CD4-positive, CD25-positive, alpha-beta regulatory T cell (primary cell): ENCODE measurements at places on chromosomes 4 and X. TPM values are rescaled to one million over a fixed set of nuclear protein-coding genes. Genes with fewer than 3 reads are reported as not detected.
A peak's percentile ranks its signal among the peaks of the same experiment; 100 is the strongest.

- DNase-seq, result no peak
Observed at GRCh38 chrX:16778545-16778944, 7.7 kb upstream of the TXLNG start.

DNA sequence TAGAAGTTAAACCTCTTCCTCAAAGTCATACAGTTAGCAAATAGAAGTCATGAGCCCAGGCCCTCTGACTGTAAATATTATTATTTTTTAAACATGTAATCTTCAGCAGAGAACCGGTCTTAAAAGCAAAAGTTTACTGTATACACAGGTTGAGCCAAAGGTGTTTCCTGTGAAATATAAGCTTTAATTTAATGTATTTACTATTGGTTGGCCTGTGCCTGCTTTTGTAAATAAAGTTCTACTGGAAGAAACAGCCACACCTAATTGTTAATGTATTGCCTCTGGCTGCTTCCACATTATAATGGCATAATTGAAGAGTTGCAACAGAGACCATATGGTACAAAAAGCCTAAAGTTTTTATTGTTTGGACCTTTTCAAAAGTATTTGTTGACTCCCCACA lies 61.0 kb upstream of the PRDM8 start:
- no peak for DNase-seq

- DNase-seq, result no peak
Observed at GRCh38 chr4:40857956-40858355, 108.2 kb downstream of the NSUN7 start.

- no peak for DNase-seq
Observed at GRCh38 chrX:70354716-70355115, 64.8 kb downstream of the KIF4A start.

DNA sequence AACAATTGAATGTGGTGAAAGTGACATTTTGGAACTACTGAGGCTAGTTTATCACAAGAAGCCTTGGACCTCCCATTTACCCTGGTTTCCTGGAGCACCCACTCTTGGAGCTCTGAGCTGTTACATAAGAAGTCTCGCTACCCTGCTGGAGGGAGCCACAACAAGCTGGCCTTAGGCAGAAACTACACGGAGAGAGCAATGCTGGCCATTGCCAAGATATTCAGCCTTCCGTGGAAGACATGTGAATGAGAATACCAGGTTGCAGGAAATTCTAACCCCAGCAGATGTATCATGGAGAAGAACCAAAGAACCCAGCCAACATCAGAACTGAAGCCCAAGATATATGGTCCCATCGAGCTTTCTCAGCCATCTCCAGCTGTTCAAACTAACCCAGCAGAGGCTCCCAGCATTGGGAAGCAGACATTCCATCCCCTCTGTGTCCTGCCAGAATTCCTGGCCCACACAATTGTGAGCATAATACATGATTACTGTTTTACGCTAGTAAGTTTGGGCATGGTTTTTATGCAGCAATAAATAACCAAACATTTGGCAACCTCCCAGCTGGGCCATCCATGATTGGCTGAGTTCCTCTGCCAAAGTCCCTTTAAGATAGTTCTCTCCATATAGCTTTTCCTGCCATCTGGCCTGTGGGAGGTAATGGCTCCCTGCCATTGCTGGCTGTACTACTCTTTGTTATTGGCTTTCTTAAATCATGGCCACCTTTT lies 17.9 kb upstream of the PDE5A start:
- no peak for DNase-seq

DNA sequence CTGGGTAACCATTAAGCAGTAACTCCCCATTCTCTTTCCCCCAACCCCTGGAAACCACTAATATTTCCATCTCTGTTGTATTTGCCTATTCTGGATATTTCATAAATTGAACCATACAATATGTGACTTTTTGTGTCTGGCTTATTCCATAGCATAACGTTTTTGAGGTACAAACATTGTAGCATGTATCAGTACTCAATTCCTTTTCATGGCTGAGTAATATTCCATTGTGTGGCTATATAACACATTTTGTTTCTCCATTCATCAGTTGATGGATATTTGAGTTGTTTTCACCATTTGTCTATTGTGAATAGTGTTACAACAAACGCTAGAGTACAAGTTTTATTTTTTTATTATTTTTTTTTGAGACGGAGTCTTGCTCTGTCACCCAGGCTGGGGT lies 55.0 kb upstream of the MORC4 start:
- no peak for DNase-seq

DNA sequence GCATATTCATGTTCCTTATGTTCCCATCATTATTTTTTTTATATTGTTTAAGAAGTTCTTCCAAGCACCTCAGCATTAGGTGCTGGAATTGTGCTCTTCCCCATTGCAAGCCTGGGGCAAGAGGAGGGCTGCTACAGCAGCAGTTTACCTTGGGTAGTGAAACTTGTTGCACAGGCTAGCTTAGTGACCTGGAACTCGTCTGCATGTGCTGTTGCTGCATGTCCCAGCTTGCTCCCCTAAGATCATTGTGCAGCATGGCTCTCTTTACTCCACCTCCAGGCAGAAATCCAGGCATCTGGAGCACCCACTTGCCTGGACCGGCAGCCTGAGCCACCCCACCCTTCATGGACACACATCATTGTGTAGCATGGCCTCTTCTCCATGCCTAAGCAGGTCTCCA lies 776.0 kb downstream of the GLUD2 start:
- DNase-seq, result no peak

DNA sequence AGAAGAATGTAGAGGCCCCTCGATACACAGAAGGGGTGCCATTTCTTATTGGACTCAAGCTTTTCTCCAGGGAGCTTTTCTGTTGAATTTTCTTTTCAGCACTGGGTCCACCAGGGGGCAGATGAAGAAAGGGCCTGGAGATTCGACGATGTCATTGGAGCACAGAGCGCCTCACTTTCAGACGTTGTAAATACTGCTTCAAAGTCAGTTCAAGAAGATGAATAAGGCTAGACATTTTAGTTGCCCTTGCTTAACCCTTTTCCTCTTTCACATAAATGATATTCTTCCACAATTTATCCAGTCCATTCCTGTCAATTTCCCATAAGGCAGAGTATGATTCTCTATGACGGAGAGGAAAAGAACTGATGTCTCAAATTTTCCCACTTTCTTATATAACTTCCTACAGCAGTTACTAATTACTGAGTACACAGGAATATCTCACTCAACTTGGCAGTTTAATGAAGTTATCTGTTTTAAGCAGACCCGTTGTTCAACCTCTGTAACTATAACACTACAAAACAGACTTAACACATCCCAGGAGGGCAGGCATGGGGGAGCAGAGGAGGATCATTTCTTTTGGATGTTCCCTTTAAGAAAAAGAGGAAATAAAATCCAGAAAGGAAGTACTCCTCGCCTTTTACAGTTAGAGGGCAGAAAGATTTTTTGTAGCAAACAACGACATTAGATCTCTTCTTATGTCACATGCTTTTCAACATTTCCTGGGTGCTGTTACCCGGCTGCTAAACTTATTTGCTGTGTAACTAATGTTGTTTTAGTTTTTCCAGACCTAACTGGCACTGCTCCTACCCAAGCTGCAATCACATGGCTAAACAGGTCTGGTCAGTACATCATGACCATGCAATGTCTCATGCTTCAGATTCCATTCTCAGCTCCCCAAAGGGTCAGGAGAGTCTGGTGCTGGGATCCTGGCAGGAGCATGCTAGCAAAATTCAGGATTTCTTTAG lies 12.2 kb upstream of the CENPU start:
- peak; percentile 67 for DNase-seq

DMRTC1B gene
- total RNA-seq, result 1.3 TPM

DNA sequence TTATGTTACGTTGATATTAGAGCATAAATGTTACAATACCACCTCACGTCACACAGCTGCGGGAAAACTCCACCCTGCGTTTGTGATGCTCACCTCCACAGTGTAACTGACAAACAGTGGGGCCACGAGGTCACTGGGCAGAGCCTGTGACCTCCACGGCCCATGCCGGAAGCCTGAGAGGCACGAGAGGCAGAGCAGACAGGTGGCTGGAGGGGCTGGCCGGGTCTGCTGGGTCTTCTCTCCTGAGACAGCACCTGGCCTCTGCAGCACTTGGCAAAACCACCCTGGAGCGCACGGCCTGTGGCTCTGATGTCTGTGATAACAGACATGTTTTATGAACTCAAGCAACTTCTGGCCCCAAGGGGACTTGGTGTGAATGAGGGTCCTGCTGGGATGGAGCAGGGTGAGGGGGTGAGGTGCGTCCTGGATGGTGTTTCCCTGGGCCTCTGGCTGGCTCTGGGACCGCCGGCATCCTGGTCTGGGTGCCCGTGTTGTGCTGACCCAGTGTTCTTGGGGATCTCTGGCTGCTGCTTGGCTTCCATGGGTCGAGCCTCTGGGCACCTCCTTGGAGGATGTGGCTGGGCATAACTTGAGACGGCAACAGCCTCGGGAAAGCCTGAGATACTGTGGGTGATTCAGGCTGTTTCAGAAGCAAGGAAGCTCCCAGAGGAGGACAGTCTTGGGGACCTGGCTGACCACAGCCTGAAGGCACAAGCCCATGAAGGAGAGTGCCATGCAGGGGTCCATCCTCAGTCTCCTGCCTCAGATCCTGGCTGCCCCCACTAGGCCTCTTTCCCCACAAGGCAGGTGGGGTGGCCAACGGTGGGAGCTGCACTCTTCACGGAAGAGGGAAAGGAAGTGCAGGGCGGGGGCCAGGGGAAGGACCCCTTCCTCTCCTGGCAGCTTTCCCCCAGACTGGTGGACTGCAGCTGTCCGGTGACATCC lies 19.7 kb downstream of the RNF212 start:
- no peak for DNase-seq
